ENCODE measurements at places on chromosomes 11 and 22.

DNA sequence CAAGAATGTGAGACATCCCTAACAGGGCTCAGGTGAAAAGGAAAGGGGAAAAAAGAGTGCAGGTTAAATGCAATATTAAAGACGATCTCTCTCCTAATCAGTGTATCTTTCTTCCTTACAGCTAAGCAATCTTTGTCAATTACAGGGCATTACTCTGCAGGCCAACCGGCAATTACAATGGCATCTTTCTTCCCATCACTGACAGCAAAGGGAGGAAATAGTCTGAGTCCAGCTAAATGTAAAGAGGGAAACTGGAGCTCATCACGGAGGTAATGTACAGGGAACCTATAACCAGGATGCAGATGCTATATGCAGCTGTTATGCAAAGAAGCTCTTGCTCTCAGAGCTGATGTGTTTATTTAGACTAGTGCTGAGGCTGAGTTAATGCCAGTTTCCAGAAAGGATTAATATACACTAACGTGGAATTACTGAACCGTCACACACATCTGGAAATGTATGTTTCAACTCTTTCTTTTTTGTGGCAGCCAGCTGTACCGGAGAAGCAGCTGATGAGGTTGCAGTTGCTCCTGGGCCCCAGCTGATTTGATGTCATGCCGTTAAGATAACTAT, 121.6 kb downstream of the KIRREL3 start:
- no peak for DNase-seq

GRCh38 chr11:74265256-74265655, 46.2 kb downstream of the P4HA3 start:
- no peak for DNase-seq

GRCh38 chr22:27751277-27752070, 50.1 kb downstream of the MN1 start:
- DNase-seq = no peak

GRCh38 chr22:42383287-42383686, 48.9 kb downstream of the NFAM1 start:
- no peak for DNase-seq

DNA sequence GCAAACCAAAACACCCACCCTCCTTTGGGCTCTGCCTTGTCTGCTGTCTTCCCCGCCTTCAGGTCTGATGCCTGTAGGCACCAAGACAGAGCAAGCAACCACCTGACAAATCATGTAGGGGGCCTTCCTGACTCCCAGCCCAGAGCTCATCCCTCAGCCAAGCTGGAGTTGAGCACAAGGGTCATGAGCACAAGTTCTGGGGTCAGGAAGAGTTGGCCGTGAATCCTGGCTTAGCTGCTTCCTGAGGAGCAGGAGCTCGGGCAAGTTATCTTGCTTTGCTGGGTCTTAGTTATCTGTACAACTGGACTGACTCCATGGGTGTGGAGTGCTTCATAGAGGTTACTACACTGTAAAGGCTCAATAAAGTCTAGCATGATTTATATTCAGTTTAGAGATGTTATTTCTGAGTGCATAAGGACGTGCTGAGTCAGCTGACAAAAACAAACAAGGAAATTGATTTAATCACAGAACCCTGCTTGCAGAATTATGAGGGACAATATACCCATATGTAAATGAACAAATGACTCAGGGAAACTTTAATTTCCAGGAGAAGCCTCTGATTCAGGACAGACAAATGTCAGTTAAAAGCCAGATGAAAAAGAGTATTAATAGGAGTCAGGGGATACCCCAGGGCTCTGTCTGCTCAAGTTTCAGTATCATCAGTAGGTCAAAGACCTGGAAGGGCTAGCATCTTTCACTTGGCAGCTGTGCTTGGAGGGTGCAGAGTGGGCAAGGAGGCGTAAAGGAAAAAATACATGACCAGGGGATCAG, 15.0 kb upstream of the APOA1 start:
- no peak for DNase-seq

- no peak for DNase-seq
These were observed 362.1 kb downstream of the DDX10 start for GRCh38 chr11:109026891-109027489.

DNA sequence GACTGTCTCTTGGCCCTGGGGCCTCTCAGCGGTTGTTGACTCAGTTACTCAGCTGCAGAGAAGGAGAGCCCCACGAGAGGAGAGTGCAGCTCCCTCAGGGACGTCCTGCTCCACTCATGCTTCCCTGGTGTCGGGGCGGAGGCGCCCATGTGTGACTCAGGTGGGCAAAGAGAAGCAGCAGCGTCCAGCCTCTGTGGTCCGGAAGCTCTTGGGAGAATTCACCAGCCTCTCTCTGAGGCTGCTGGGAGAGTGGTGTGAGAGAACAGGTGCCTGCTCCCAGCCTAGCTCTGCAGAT, 25.7 kb downstream of the GLB1L2 start:
- no peak for DNase-seq

DNA sequence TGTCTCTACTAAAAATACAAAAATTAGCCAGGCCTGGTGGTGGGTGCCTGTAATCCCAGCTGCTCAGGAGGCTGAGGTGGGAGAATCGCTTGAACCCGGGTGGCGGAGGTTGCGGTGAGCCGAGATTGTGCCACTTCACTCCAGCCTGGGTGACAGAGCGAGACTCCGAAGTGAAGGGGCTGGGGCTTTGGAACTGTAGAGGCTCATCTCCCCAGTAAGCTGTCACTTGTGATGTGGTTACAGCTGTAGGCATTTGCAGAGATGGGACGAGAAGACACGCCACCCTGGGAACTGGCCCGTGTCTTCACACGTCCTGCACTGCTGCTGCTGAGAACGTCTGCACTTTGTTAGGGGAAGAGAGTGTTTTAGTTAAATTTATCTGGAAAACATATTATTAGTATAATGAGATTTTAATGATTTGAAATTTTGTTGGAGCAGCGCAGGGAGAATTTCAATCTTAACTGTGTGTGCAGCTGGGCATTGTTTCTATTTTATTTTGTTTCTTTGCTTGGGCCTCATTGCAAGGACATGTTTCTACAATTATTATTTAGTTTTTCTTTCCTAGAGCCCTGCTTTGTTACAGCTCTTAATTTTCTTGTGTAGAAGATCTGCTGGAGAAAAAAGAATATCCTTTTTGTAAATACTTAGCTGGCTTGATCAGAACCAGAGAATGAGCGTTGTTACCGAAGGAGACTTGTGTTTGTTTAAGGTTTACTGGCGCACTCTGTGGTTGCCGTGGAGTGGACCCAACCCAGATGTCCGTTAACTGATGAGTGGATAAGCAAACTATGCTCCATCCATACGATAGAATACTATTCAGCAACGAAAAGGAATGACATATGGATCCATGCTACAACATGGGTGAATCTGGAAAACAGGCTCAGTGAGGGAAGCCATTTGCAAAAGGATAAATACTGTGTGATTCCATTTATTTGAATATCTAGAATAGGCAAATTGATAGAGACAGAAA, 18.4 kb downstream of the PARVB start:
- DNase-seq = no peak

DNA sequence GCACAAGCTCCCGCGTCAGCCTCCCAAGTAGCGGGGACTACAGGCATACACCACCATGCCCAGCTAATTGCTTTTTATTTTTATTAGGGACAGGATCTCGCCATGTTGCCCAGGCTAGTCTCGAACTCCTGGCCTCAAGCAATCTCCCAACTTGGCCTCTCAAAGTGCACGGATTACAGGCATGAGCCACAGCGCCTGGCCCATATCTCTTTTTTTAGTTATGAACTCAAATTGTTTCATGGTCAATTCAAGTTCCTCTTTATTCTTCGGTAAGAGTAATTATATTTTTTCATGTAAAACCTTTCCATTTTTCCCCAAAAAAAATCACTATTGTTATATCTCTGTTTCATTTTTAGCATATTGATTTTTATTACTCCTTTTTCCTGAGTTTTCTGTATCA, 25.5 kb downstream of the FCHSD2 start:
- DNase-seq = no peak

DNA sequence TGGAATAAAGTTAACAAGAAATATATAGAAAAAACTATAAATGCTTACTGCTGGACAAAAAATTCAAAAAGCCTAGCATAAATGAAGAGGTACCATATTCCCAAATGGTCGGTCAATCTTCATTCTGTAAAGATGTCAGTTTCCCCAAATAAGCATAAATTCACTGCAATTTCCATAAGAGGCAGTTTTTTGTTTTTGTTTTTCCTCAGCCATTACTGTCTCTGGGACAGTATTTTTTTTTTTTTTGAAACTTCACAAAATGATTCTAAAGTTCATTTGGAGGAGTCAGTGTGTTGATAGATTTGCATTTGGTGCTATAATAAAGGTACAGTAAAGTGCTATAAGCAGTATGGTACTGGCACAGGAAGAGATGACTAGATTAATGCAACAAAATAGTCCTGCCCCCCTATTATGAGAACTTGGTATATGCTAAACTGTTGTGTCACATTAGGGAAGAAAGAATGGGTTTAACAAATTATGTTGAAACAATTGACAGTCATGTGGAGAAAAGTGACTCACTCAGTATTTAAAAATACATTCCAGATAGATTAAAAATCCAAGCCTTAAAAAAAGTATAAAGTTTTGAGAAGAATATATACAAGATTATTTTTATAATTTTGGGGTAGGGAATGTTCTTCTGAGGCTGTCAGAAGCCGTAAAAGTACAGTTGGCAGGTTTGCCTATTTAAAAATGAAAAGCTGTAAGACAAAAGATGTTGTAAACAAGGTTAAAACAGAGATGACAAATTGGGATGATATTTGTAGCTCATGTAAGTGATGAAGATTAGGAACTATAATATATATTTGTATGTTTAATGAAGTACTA, 2.6 kb upstream of the FTH1 start:
- no peak for DNase-seq

DNA sequence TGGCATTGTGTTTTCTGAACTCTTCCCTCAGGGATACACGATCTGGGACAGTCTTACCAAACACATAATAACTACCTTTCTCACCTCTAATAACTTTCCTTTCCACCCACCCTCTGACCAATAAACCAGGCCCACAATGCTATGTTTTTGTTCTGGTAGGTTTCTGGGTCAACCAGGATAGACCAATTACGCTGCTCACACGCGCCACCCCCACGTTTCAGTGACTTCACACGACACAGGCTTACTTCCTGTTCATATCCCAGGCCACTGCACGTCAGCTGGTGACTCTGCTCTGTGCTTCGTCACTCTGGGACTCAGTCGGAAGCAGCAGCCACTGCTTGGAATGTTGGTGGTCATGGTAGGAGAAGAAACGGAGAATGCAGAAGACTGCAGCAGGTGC, 2.5 kb downstream of the KRTAP5-4 start:
- DNase-seq = no peak

DNA sequence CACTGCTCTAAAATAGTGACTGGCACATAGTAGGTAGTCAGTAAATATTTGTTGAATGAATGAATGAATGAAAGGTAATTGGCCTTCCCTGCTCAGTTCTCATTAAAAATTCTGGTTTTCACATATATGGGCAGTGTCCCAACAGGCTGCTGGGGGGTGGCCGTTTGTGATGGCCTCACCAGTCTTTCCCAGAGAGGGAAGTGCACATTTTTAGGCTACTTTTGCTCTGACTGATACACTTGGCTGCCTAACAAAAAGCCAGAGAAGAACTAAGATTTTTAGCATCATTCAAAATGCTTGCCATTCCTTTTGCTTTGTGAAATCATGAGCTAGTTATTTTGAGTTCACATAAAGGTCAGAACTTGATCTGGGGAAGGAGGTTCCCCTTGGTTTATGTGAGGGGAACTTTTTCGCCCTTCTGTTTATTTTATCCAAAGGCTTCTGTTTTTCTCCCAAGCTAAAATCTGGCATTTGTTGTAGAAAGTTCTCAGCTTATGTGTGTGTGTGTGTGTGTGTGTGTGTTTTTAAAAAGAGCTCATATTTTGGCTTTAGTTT, 83.1 kb downstream of the PTPRJ start:
- no peak for DNase-seq

GRCh38 chr11:97544431-97544830, 1154.6 kb downstream of the JRKL start:
- no peak for DNase-seq

- DNase-seq = no peak
These were observed 63.5 kb downstream of the FCHSD2 start for GRCh38 chr11:73078631-73079030.

- DNase-seq = no peak
These were observed 20.0 kb downstream of the SHANK2 start for GRCh38 chr11:71232364-71232763.

- DNase-seq = no peak
These were observed 15.9 kb upstream of the LRRC32 start for GRCh38 chr11:76686261-76687079.

DNA sequence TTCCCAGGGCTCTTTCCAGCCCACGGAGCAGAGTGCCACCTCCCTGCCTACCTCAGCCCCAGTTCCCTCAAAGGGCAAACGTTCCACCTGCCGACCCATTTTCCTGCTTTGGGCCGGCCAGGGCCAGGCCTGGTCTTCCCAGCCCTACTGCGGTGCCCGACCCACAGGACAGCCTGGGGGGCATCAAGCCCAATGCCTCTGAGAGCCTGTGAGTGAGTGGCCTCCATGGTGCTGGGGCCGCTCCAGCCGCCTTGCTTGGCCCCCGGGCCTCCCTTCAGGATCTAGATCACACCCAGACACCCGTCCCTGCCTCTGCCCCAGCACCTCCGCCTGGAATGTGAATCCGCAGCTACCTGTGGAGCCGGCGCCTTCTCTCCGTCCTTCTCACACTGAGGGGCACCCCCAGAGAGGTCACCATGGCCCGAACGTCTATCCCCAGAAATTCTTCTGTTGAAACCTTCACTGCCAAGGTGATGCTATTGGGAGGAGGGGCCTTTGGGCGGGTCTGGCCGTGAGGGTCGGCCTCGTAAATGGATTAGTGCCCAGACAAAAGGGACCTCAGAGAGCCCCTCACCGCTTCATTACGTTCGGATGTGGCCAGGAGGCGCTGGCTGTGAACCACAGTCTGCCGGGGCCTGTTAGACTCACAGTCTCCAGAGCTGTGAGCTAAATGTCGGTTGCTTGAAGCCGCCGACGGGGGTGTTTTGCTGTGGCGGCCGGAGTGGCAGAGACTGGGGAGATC, 36.2 kb upstream of the BRSK2 start:
- DNase-seq = no peak

DNA sequence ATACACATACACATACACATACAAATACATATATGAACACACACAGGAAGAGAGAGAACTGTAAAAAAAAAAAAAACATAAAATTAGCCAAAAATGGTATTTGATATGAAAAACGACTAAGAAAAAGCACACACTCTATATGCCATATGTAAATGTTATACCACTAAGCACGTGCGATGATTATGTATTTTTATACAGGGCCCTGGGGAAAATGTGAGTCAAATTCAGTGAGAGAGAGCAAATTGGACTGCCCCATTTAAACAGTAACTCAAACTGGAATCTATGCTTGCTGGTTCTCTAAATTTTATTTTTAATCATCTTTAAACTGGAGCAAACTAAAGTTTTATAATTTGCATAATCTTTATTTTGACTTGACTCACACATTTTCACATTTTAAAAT, 197.8 kb upstream of the MTNR1B start:
- no peak for DNase-seq

Measured in stimulated activated CD8-positive, alpha-beta memory T cell treated with anti-CD3 and anti-CD28 coated beads, Interleukin-7, amount 100 ng/mL, for 1 hour (primary cell).